ENCODE measurements at places on chromosomes 2 and 18.

- DNase-seq: no peak
These were observed 263.1 kb downstream of the CDH20 start for GRCh38 chr18:61596296-61596695.

- DNase-seq: no peak
These were observed 219.6 kb downstream of the ETAA1 start for GRCh38 chr2:67616749-67617148.

- no peak for DNase-seq
These were observed 38.9 kb upstream of the OTOF start for GRCh38 chr2:26516781-26517180.

GRCh38 chr2:160209516-160209856 lies 9.4 kb upstream of the ITGB6 start:
- DNase-seq: no peak

DNA sequence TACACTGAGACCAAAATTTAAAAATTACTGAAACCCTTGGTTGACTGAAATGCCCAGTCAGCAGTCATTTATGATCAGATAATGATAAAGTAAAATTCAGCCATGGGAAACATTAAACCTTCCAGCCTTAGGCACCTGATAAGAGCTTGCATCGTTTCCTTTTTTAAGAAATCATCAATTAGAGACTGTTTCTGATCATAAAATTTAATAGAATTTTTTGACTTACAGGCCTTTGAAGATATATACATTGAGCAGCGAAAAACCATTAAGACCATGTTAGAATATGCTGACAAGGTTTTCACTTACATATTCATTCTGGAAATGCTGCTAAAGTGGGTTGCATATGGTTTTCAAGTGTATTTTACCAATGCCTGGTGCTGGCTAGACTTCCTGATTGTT lies 99.6 kb upstream of the CSRNP3 start:
- no peak for DNase-seq

DNA sequence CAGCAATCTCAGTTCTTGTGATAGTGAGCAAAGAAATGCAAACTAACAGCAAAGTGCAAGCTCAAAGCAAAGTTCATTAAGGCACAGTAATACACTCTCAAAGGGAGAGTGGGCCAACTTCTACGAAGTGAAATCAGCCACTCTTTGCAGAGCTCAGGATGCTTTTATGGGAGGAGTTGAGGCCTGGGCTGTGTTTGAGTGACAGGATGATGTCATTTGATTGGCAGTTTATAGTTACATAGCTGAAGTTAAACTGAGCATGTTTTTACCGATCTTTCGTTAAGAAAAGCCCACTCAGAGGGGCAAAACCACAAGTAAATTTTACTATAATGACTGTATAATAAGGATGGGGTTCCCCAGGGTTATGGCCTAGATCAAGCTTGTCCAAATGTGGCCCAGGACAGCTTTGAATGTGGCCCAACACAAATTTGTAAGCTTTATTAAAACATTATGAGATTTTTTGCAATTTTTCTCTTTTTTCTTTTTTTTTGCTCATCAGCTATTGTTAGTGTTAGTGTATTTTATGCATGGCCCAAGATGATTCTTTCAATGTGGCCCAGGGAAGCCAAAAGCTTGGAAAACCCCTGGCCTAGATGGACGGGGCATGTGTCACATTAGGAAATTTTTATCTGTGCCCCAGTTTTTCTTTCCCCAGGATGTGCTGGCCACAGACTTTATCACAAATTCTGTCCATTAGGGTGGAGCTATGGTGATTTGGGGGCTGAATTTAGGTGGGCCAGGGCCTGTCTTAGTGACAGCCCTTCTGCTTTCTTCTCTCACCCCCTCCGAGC lies 8.3 kb upstream of the DNAH7 start:
- no peak for DNase-seq

GRCh38 chr2:45852450-45853150 lies 201.1 kb downstream of the PRKCE start:
- no peak for DNase-seq

GRCh38 chr2:27303093-27304025 lies 4.9 kb downstream of the UCN start:
- no peak for DNase-seq

DNA sequence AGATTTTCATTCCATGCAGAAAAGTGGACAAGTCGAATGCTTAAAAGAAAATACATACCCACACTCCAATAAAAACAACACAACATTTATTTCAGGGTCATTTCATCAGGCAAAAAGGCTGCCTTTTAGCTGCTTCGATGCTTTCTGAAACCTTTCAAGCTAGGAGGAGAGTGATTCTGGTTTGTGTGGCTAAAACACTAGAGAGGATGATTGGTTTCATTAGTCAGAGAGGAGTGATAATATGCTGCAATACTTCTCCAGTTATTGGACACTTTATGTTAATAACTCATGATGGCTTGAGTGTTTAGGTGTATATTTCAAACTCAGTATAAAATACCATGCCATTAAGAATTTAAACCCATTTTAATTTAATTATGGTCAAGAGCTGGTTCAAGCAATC lies 614.0 kb downstream of the SLC4A3 start:
- DNase-seq: no peak

DNA sequence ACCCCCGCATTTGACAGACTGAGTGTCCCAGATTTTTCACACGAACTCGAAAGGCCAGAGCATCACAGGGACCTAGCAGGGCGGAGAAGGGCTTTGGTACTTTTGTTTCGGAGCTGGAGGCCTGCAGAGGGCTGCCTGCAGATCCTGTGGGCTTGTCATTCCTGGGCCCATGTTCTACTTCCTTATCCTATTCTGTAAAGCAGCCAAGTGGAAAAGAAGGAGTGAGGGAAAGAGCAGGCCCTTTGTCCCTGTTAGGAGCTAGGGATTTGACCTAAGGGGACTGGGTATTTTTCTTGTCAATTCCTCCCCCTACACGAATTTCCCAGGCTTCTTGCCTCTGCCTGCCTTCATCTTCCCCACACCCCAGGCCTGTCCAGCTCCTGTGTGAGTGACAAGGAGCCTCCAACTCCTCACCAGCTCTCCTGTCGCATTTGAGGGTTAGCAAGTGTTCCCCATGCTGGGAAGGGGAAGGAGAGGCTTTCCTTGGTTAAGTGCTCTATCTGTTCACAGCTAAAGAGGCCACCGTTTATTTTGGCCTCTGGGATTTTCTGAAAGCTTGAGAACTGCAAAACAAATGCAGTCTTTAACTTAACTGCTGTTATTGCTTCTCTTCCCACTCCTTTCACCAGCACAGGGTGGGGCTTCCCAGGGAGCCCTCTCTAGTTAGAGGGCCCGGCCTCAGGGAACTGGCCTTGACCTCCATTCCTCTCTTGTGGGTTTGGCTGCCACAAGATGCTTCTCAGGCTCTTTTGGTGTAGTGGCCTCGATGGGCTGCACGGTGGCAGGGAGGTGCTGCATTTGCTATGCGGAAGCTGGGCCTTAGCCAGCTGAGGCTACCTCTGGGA lies 61.2 kb downstream of the SGPP2 start:
- DNase-seq: no peak

GRCh38 chr2:1713839-1714236 lies 30.5 kb downstream of the PXDN start:
- DNase-seq: no peak

DNA sequence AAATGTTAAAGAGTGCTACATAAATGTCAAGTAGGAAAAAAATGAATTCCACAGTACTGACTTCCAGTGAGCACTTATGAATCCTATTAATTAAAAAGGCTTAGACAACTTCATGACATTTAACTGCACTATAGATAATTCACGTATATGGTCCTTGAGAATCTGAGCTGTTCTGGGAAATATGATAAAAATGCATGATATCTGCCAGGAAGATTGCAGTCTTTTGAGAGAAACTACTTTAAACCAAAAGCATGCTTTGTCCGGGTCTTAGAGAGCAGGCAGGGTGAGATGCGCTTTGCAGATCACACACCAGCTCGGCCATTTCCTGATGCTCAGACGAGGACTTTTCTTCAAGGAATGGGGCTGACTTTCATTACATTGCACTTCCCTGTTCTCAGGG lies 42.6 kb downstream of the CMPK2 start:
- DNase-seq: no peak

GRCh38 chr2:158808426-158808825 lies 13.3 kb downstream of the DAPL1 start:
- no peak for DNase-seq

GRCh38 chr2:129758784-129759471 lies 220.5 kb upstream of the RAB6C start:
- DNase-seq: no peak

DNA sequence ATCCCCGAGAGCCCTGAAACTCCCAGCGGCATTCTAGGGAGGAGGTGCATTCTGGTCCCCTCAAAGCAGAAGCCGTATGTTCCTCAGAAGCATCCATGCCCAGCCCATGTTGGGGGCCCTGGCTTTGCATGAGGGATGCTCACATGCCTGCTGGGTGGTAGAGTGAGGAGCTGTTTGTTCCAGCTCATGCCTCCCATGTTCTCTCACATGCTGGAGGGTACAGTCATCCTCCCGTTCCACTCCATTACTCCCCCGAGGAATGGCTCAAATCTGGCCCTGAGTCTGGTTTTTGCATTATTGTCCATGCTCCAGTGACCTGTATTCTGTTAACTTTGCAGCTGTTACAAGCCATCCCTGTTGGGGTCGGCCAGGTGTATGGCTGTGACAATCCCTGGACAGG lies 24.1 kb downstream of the SLC14A2 start:
- no peak for DNase-seq

DNA sequence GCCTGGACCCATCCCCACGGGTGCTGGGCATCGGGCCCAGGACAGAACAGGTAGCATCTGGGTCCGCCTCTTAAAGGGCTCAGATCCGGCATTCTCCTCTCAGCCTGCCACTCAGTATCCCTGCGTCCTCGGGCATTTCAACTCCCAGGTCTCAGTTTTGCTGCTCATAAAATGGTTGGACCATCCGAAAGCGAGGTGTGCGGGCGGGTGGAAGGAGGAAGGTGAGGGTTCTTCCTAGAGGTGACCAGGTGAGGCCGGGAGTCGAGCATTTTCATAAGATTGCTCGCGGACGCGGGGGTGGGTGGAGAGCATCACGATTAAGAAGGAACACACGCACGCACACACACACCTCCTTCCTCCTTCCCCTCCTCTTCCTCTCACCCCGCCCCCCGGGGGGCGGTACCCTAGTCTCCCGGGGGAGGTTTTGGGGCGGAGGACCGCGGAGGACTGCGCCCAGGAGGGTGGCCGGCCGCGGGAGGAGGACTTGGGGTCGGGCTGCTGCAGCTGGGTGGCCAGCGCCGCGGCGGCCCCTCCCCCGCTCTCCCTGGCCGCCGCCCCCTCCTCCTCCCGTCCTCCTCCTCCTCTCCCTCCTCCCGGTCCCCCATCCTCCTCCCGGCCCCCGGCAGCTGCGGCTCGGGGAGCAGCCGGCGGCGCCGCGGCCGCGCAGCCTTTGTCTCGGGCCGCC lies 97.9 kb upstream of the GPR45 start:
- no peak for DNase-seq

- no peak for DNase-seq
These were observed 89.9 kb downstream of the SOX11 start for GRCh38 chr2:5782103-5782502.

DNA sequence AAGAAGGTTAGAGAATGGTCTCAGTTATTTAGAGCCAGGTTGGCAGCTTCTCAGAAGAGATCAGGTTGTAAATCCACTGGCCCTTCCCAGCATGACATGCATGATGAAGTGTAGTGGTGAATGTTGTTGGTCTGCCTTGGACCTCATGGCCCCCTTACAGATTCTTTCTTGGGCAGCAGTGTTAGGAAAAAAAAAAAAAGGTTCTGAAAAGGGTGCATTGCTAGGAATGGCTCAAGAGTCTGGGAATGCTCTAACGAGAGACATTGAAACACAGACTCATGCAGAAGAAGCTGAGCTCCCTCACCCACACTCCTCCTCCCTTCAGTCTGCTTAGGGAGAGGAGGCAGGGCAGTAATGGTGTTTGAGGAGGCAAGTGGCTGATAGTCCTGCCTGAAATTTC lies 105.5 kb downstream of the POLE4 start:
- DNase-seq: no peak

GRCh38 chr2:96527286-96528005 lies 9.1 kb upstream of the ARID5A start:
- peak; percentile 22 for DNase-seq

DNA sequence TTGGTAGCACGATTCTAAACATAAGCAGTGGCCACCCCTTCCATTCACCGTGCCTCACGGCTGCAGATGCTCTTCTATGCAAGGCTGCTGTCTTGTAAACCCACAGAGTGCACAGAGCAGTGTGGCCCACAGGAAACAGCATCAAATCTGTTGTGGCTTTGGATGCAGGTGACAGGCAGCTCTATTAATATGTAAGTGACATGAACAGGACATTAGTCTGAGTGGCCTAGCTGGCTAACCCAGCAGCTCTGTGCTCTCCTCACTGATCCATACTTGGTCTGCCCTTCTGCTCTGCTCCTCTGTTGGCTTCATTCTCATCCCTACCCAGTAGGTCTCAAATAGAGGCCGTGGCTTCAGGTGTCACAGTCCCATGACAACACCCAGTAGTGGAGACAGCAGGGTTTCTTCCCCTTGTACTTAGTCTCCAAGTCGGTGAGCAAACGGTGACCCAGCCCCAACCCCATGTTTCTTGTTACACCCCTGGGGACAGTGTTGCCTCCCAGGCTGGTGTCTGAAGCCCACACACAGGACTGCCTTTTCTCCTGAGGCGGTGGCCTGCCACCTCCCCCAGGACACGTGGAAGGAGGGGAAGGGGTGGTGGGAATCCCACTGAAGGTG lies 5.8 kb downstream of the SH3RF3 start:
- DNase-seq: no peak

DNA sequence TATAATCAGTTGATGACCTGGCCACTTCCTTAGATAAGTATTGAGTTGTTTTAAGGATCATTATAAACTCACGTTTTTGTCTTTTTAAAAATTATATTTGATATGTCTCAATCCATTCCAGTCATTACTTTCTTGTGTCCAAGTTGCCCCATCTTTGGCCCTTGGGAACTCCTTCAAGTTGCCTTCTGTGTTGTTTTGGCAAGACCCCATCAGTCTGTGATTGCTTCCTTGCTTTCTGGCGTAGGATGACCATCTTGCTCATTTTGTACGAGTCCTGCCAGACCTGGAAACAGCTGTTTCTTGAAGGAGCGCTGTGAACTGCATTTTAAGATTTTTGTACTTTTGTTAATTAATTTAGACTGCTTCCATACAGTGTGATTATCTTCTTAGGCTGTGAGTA lies 68.9 kb upstream of the ITM2C start:
- no peak for DNase-seq

DNA sequence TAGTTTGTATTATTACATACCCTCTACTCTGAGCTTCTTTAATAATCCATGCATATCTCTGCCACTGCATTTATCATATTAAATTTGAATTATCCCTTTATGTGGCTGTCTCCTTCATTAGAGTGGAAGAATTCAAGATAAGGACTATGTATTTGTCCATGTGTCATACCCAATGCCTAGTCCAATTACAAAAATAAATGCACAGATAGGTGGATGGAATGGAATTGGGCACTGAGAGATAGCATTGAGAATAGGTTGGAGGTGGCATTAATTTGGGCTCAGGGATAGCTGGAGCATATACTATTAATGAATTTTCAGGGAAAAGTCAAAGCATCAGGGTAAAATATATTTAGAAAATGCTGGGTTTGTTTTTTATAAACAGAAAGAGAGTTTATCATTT lies 893.2 kb downstream of the EPHA4 start:
- no peak for DNase-seq

GRCh38 chr18:74550886-74551285 lies 16.6 kb downstream of the CNDP1 start:
- DNase-seq: no peak

Measured in stimulated activated CD8-positive, alpha-beta memory T cell treated with anti-CD3 and anti-CD28 coated beads, Interleukin-7, amount 100 ng/mL, for 1 hour (primary cell).